HS-27A (cell line): ENCODE measurements at places on chromosomes 16 and 17.

GRCh38 chr17:36665417-36665816 is 64.0 kb downstream of the MRM1 start:
- DNase-seq = no peak

GRCh38 chr16:27708651-27709050 is 158.7 kb downstream of the KATNIP start:
- DNase-seq = no peak

GRCh38 chr17:29731589-29731929 is 108.8 kb upstream of the CORO6 start:
- no peak for DNase-seq

- DNase-seq = no peak
Measured at GRCh38 chr17:64686705-64687104, 24.6 kb upstream of the SMURF2 start.

GRCh38 chr16:6573577-6573976 is 759.1 kb upstream of the RBFOX1 start:
- DNase-seq = no peak

GRCh38 chr16:84500531-84500930 is 3.9 kb downstream of the MEAK7 start:
- DNase-seq = no peak

- DNase-seq = no peak
Measured at GRCh38 chr17:75875940-75876189, 2.5 kb downstream of the TRIM47 start.

GRCh38 chr16:84266451-84266850 is 26.6 kb upstream of the KCNG4 start:
- peak; percentile 40 for DNase-seq

GRCh38 chr17:61490540-61490975 is 38.3 kb downstream of the TBX4 start:
- no peak for DNase-seq

GRCh38 chr17:9813166-9813565 is 8.7 kb downstream of the GSG1L2 start:
- DNase-seq = no peak

DNA sequence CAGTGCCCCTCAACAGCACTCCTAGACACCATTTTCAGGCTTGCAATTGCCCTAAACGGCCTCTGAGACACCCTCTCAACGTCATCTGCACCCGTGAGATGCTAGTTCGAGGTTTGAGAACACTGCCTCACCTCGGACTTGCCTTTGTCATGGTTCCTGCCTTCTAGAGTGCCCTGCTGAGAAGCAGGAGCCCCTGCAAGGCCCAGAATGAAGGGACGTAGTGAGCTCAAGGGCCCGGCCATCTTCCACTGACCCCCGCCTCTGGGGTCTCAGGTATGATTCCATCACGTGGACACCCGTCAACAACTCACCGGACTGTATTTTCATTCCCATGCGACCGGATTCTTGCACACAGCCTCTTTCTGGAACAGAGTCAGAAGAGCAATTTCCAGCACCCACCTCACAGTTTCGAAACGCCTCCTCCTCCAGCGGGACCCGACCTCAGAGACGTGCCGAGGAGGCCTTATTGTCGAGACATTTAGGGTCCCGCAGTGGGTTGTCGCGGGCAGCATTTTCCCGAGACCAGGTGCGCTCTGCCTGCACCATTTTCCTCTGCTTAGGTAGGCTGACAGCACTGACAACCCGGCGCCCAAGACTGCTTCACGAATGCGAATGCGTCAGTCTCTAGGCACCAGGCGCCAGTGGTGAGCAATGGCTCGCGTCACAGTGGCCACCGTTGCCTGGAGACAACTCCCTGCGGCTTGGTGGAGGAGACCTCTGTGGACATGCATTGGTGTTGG is 999.9 kb downstream of the KCNJ18 start:
- no peak for DNase-seq

GRCh38 chr16:77977339-77977738 is 45.0 kb upstream of the CLEC3A start:
- DNase-seq = no peak

DNA sequence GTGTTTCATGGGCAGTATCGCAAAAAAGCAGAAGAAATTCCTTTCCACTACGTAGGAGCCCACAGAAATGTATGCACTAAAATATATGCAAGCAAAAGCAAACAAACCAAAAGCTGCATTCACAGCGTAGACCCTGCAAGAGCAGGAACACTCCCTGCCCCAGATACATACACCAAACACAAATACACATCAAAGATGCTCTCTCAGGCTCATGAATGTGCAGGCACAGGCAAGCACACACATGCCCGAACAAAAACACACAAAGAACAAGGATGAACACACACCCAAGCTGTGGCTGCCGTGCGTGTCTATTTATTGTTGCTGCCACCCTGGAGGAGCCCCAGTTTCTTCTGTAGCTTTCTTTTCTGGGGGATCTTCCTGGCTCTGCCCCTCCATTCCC is 1.7 kb downstream of the NUPR1 start:
- DNase-seq = no peak

- DNase-seq = no peak
Measured at GRCh38 chr17:67018471-67019434, 25.6 kb upstream of the CACNG1 start.

DNA sequence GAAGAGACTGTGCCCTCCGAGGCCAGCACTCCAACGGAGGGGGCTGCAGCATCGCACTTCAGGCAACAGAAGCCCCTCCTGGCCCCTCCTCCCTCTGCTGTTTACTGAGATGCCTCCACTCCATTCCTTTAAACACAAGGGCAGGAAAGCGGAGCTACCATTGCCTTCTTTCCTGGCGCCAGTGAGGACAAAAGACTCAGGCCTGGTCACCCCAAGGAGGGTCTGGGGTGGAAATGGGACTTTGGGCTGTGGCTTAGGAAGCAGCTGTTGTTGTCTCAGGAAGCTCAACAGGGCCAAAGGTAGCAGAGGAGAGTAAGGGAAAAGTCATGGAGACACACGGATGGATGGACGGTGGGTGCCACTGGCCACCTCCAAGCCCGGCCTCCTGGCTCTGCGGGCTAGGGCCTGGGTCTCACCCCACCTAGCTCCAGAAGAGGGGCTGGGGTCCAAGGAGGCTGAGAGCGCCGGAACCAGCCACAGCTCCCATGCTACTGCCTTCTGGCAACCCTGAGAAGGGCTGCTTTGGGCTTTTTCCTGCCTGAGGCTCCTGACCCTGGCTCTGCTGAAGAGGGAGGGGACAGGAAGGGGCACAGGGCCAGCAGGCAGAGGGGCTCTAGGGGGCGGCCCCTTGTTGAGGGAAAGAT is 11.1 kb downstream of the CD300LG start:
- DNase-seq = no peak

GRCh38 chr17:4220655-4221054 is 43.1 kb downstream of the ANKFY1 start:
- no peak for DNase-seq

DNA sequence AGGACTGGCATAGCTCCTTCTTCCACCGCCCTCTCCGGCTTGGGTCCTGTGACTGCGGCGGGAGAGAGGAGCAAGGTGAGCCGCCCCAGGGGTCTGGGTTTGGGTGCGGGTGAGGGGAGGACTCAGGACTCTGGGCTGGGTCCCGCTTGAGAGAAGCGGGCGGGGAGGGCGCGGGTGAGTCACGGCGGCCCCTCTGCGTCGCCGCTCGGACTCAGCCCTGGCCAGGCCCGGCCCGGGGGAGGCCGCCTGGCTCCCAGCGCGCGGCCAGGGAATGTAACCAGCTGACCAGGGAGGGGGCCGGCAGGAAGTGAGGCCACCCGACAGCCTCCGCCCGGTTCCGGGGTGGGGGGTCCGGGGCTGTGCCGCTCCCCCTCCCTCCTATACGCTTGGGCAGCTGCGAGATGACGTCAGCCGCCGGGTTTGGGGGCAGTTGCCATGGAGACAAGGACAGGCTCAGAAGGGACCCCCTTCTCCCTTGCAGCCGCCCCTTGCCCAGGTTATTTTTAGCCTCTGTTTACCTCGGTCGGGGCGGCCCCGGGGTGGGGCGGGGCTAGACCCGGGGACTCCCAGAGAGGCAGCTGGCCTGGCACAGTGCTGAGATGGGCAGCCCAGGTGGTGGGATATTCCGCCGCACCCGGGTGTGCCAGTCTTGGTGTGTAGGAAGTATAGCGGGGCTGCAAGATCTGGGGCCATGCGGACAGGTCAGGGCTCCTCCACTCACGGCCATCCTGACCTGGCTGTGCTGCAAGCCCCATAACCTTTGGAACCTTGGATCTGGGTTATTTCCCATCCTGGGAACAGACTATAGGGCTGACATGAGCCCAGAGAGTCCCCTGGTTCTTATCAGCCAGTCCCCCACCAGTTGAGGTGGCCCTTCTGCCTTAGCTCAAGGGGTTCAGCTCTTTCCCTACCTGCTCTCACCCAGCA is 1.6 kb downstream of the RIPOR1 start:
- no peak for DNase-seq

GRCh38 chr17:58668598-58668935 is 23.3 kb downstream of the TEX14 start:
- DNase-seq = no peak

GRCh38 chr17:50053654-50053960 is 2.3 kb upstream of the ITGA3 start:
- DNase-seq = no peak

GRCh38 chr17:45036691-45037090 is 14.7 kb downstream of the DCAKD start:
- no peak for DNase-seq

DNA sequence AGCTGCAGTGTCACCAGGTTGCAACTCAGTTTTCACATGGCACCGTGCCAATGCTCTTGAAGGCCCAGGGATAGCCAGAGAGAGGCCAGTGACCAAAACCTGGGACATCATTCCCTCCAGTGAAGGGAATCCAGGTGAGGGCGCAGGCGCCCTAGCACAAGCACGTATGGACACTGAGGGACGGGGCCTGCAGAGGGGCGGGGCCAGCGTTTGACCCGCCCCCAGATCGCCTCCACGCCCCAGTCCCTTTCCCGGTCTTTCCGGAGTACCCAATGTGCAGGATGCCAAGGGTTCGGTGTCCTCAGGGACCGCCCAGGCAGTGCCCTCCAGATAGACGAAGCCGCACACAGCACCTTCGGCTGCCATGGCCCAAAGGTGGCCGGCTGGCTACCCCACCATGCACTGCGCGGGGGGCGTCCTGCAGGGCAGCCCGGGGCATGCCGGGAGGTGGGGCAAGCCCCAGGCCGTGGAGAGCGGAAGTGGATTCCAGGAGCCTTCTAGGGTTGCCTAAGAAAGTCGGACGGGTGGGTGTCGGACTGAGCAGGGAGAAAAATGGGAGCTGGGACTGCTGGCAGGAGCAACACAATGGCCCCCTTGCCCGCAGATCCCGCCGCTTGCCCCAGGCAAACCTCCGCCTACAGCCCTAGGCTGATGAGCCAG is 4.6 kb downstream of the SLC12A4 start:
- DNase-seq = no peak

- peak; percentile 58 for DNase-seq
Measured at GRCh38 chr16:53809088-53809932, 105.4 kb downstream of the FTO start.

- no peak for DNase-seq
Measured at GRCh38 chr16:63578791-63579190, 1542.6 kb upstream of the CDH8 start.

DNA sequence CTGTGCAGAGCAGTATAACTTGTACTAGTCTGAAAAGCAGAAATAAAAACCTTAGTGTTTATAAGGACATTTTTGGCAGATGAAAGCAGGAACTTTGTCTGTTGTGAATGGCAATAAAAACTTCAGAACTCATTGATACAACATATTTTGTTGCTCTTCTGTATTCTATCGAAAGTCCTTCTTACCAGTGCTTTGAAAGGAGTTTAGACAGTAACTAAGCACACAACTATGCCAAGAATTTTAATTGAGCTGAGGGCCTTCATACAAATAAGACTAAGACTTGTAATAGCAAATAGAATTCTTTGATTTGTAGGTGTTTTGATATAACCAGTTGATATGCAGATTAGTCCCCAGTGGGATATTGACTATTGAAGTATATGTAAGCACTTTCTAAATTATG is 308.4 kb downstream of the ZFHX3 start:
- DNase-seq = peak; percentile 36
